ENCODE measurements at places on chromosomes 2 and 18.

DNA sequence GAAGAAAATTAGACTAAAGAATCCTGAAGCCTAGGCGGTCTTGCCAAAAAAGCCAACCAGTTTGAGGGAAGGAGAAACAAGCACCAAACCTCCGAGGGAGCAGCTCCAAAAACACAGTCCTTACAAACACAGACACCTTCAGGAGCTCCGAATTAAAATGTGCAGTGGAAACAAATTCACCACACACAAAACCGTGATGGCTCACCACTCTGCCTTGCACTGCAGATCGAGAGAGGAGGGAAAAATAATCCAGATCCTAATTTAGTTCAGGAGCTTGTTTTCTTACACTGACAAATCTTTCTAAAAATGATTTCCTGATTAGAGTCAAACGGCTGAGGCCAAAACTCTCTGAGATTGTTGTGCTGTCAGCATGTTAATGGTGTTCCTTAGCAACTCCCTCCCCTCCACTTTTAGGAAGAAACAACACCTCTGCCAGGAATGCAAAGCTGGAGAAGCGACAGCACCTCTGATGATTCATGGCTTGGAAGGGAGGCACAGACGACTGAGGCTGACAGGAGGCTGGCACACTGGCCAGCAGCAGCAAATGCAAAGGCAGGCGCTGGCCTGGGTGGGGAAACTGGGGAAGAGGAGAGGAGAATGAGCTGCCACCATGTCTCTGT is 249.4 kb upstream of the KLHL29 start:
- DNase-seq, result no peak

- DNase-seq, result no peak
These were observed 28.1 kb downstream of the FAP start for GRCh38 chr2:162215162-162215561.

DNA sequence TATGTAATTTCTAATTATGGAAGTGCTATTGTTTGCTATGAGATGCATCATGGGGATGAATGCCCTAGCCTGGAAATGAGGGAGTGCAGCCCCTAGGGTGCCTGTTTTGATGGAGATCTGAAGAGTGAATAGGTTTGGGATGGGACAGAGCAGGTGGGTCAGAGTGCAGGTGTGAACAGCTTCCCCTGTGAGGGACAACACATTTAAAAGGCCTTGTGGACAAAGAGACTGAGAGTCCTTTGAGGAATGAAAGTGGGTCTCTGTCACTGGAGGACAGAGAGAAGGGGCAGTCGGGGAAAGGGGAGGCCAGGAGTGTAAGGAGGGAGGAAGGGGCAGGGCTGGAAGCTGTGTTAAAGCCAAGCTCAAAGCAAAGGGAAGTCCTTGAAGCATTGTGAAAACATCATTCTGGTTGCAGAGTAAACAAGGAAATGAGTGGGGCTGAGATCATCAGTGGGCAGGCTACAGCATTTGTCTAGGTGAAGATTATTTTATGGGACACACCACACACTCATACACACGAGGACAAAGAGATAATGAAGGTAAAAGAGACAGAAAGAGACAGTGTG is 877.6 kb downstream of the SLC4A3 start:
- no peak for DNase-seq

DNA sequence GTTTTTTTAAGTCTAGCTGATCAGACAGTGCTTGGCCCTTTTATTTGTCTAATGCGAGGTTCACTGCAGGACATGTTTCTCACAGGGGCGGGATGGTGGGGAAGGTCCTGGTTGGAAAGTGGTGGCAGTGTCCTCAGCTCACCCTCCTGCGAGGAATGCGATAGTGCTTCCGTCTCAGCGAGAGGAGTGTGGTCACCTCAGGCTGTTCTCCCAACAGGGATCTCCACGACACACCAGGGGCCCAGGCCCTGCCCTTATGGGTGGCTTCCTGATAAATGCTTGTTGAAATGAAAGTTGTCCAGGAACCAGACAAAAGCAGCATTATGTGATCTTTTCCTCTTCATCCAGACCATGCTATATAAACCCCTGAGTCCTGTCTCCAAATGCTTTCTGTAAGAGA is 70.1 kb downstream of the BOLA3 start:
- no peak for DNase-seq

- no peak for DNase-seq
These were observed 306.7 kb upstream of the POU3F3 start for GRCh38 chr2:104547221-104547620.

GRCh38 chr2:30803281-30803680 is 4.0 kb downstream of the CAPN13 start:
- no peak for DNase-seq

DNA sequence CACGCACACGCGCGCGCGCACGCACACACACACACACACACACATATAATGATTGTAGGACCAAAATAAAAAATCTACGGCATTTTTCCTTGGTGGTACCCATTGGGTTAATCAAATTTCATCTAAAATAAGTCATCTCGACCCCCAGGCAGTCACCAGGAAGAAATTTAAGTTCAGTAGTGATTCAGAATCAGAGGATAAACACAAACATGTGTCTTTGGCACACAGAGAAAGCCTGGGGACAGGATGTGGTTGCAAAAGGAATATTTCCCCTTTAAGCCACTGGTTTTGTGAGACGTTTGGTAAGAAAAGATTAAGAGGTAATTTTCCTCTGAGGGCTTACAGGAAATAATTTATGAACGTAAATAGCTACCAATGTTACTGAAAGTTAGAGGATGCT is 171.6 kb upstream of the PIEZO2 start:
- DNase-seq, result no peak

DNA sequence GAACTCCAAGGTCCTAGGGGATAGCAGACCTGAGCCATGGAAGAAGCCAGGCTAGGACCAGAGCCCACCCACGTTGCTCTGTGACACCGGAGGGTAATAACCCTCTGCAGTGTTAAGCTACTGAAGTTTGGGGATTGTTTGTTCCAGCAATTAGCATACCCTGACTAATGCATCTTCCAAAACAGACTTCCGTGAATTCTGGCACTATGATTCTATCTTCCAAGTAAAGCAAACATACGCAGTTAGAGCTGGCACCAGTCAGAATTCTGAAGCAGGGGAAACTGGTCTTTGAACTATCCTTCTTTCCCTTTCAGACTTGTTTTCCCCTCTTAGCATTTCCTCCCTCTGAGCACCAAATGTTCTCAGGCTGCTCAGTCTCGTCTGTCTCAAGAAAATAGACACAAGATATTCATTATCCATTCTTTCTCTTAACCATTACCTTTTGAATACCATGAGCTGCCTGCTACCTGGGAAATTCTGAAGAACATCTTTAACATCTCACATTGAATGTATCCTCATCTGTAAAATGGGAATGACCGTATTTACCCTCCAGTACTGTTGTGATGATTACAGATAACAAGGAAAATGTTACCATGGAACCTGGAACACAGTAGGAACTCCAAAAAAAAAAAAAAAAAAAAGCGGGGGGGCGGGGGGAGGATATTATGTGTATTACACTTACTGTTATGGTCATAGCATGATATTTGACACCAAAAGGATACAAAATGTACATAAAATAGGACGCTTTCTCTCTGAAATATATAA is 108.2 kb downstream of the TCF4 start:
- DNase-seq, result no peak

GRCh38 chr2:75788154-75788553 is 77.4 kb upstream of the GCFC2 start:
- DNase-seq, result no peak

DNA sequence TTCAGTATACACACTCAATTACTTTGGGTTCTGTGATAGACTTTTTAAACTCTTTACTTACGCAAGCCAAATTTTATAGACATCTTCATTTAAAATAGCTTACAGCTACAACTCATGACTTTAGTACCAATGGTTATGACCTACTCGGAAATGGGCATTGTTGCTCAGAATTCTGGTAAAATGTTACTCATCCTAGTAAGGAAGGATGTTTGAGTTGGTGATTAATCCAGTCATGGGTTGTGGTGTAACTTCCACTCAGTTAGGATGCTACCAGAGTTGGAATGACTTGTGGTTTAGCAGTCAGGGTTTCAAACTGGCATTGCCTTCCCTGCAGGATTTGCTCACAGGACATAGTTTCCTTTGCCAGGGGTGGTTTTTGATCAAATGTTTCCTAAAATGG is 7.4 kb upstream of the NPC1 start:
- no peak for DNase-seq

GRCh38 chr2:204535764-204536163 is 9.5 kb upstream of the PARD3B start:
- no peak for DNase-seq

GRCh38 chr18:74249181-74249968 is 42.4 kb downstream of the CYB5A start:
- no peak for DNase-seq

DNA sequence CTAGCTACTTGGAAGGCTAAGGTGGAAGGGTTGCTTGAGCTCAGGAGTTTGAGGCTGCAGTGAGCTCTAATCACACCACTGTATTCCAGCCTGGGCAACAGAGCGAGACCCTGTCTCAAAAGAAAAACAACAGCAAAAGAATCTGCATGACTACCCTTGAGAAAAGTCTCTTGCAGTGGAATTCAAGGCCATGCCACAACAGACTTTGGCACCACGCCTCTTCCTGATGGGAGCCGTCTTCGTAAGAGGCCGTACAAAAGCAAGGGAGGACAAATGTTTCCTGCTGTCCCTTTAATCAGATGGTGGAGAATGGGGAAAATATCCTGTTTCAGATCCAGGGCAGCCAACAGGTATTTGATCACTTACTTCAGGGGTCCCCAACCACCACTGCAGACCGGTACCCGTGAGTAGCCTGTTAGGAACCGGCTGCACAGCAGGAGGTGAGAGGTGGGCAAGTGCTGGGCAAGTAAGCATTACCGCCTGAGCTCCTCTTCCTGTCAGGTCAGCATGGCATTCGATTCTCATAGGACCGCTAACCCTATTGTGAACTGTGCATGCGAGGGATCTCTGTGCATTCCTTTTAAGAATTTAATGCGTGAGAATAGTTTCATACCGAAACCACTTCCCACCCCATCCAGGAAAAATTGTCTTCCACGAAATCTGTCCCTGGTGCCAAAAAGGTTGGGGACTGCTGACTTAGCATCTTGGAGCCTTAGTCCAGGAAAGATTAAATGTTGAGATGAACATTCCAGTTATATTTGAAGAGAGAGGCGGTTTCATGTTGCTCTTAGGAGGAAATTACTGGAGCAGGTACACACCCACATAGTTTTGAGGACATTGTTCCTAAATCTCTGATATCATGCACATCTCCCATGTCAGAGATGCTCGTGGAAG is 94.4 kb upstream of the XPO1 start:
- DNase-seq, result no peak

- DNase-seq, result no peak
These were observed 10.9 kb upstream of the DLX2 start for GRCh38 chr2:172113617-172114016.

GRCh38 chr18:49446481-49446880 is 14.0 kb downstream of the DYM start:
- DNase-seq, result no peak

GRCh38 chr2:206245265-206245672 is 29.2 kb upstream of the ZDBF2 start:
- no peak for DNase-seq

GRCh38 chr2:138209009-138209408 is 244.7 kb downstream of the HNMT start:
- DNase-seq, result no peak

GRCh38 chr2:137837830-137838229 is 126.4 kb upstream of the HNMT start:
- DNase-seq, result no peak

DNA sequence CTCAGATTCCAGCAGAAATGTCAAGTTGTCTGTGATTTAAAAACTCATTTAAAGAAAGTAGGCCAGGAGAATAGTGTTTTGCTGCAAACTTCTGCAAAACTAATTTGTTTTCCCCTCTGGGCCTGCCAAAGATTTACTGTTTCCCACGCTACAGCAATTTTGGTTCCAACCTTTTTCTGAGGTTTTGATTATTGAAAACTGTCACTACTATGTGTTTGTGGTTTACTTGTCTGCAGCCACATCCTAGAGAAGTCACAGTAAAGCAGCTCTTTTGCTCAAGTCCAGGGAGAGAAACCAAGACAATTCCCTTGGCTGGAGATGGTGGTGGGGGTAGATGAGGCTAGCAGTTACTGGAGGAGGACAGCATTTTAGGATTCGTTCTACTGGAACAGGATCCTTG is 12.8 kb downstream of the IL1R2 start:
- no peak for DNase-seq

DNA sequence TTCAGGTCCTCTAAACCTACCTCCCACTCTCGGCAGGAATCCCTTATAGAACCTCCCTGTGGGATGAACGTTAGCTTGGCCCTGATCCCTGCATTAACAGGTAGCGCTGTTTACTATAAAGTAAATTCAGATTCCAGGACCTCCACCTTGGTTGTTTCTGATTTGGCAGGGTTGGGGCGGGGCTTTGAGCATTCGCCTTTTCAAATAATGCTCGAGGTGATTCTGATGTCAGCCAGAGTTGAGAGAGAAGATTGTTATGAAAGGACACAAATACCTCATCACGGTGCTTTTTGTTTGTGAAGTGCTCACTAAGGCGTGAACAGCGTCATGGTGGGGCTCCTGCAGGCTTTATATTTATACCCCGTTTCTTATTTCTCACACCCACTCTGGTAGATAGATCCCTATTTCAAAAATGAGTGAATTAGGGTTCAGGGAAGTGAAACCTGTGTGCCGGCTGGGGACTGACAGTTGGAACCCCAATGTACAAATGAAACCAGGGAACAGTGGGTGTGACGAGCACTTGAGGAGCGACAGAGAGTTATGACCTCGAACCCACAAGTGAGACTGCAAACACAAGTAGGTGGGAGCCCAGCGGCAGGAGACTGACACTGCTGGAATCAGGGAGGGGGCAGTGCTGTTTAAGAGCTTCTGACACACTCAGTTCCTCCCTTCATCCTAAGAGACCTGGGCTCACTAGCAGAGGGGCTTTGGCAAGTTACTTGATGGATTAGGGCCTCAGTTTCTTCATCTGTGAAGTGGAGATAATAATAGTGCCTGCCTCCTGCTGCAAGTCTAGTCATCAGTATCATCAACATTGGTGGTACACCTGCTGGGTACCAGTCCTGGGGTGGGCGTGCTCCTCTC is 14.2 kb upstream of the CXCR4 start:
- peak; percentile 74 for DNase-seq

GRCh38 chr2:179995741-179996515 is 11.2 kb downstream of the CWC22 start:
- DNase-seq, result no peak

GRCh38 chr2:127027715-127028114 is 79.2 kb downstream of the BIN1 start:
- DNase-seq, result no peak

DNA sequence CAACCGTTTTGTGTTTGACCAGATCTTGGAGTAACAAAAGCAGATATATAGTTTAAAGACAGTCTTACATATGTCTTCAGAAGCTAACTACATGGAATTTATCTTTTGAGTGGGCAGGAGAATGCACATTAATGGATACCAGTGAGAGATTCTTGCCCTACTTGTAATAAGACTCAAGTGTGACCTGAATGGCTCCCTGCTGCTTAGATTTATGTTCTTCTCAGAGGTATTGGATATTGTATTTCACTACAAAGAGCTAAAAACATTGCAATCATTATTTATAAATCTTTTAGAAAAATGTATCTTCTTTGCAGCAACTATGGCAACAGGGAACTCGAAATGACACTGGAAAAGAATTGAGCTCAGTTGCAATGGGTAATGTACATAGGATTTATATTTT is 227.7 kb downstream of the LRRTM4 start:
- no peak for DNase-seq

- no peak for DNase-seq
These were observed 130.5 kb upstream of the SPRED2 start for GRCh38 chr2:65562890-65563289.

- no peak for DNase-seq
These were observed 72.8 kb downstream of the MEIS1 start for GRCh38 chr2:66507673-66508201.

- no peak for DNase-seq
These were observed 467.7 kb downstream of the EPHA4 start for GRCh38 chr2:221104361-221104811.

Data from activated gamma-delta T cell treated with Interleukin-2 at 50 U/mL for 16 hours (primary cell).